ENCODE measurements at places on chromosomes 6 and 20. TPM values are rescaled to one million over a fixed set of nuclear protein-coding genes. Genes with fewer than 3 reads are reported as not detected.

The FKBP1C gene
- 3.0 TPM for polyA plus RNA-seq

The ZNF334 gene
- 33.6 TPM for polyA plus RNA-seq

The RAB23 gene
- 35.6 TPM for polyA plus RNA-seq

The OR2B6 gene
- 0.10 TPM for polyA plus RNA-seq

The KCNQ5 gene
- polyA plus RNA-seq: 0.22 TPM

The THBS2 gene
- polyA plus RNA-seq: 15.1 TPM
